ENCODE measurements at places on chromosomes 13 and 19. TPM values are rescaled to one million over a fixed set of nuclear protein-coding genes. Genes with fewer than 3 reads are reported as not detected.

DNA sequence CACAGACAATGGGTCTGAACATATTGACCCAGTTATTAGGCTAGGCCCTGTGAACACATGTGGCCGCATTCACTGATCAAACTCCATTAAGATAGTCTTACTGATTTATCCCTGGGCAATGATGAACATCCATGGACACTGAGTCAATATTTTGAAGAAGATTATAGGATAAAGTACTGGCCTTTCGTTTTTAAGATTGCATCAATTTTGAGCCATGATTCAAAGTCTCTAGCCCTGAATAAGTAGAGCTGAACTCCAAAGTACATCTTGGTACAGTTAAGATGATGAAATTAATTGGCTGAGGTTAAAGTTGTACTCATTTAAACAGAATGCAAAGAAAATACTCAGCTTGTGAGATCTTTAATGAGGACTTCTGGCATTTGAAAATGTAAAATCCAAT, 1581.9 kb downstream of the EFNB2 start:
- no peak for DNase-seq

- peak; percentile 14 for DNase-seq
Measured at GRCh38 chr13:42047561-42048341, 697 bp upstream of the DGKH start.

- DNase-seq: no peak
Measured at GRCh38 chr13:109734002-109734785, 52.2 kb downstream of the IRS2 start.

GRCh38 chr19:13748169-13748828, 16.0 kb upstream of the MRI1 start:
- no peak for DNase-seq

DNA sequence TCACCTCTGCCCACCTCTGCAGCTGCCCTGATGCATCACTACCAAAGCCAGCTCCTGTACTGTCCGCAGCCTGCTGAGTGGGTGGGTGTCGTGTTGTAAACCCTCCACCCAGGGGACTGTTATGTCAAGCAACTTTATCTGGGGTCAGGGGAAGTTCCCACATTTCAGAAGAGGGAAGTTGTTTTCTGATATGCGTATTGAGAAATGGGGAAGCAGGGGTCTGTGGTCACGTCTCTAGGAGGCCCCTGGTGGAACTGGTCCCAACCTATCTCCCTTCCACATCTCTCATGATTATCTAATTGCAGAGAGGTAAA, 31.2 kb downstream of the CLEC17A start:
- no peak for DNase-seq

GRCh38 chr13:110134801-110135200, 172.2 kb downstream of the COL4A1 start:
- DNase-seq: no peak

SHANK1 gene
- total RNA-seq: 19.3 TPM

GGN gene
- total RNA-seq: 0.54 TPM

CEACAM3 gene
- not detected for total RNA-seq

- peak; percentile 59 for DNase-seq
Measured at GRCh38 chr19:9323557-9323918, 441 bp upstream of the ZNF559 start.

GRCh38 chr13:33642374-33643065, 175.4 kb upstream of the RFC3 start:
- no peak for DNase-seq

CRB3 gene
- 4.3 TPM for total RNA-seq

CYP2A7 gene
- not detected for total RNA-seq

DNA sequence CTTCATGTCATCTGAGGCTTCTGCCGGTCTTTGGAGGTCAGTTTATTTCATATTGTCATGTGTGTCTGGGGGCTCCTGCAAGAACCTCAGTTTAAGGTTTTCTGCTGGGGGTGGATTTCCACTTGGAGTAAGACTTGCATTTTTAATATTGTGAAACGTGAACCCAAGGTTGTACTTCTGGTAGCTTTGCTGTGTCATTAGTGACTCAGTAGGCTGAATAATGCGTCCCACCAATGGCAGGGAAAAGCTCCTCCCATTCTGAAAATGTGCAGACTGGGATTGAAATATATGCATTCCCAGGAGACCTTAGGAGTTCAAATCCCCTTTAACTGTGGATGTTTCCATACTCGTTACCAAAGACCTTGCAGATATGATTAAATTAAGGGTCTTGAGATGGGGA, 46.2 kb downstream of the ING1 start:
- DNase-seq: no peak

DNA sequence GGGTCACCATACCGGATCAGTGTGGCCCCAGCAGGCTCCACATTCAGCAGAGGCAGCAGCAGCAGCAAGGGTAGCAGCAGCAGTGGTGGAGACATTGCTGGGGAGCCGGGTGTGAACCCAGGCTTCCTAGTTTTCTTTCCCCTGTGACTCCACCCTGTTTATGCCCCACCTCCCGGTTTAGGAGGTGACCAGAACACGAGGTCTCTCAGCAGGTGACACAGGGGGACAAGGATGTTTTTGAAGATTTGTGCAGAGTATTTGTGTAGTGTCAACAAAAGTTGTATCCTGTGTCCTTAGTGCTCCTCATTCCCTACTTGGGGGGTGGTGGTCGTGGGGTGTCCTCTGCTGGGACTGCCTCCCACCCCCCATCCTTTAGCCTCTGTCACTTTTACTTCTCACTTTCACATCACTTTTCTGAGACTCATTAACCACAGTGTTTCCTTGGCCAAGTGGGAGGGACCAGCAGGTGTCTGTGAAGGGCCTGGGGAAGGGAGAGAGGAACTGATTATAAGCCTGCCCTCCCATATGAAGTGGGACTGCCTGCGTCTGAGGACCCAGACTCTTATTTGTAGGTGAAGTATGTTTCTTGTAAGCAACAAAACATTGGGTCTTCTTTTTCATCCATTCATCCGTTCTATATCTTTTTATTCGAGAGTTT, 15.6 kb upstream of the KCNC3 start:
- no peak for DNase-seq

GARIN5A gene
- 2.4 TPM for total RNA-seq

- DNase-seq: no peak
Measured at GRCh38 chr13:103255587-103256301, 189.5 kb upstream of the SLC10A2 start.

- no peak for DNase-seq
Measured at GRCh38 chr13:99159331-99160061, 41.2 kb upstream of the UBAC2 start.
